ENCODE measurements at places on chromosomes 11 and 22.

GRCh38 chr22:38862375-38863329 lies 9.4 kb downstream of the CBX6 start:
- no peak for DNase-seq

DNA sequence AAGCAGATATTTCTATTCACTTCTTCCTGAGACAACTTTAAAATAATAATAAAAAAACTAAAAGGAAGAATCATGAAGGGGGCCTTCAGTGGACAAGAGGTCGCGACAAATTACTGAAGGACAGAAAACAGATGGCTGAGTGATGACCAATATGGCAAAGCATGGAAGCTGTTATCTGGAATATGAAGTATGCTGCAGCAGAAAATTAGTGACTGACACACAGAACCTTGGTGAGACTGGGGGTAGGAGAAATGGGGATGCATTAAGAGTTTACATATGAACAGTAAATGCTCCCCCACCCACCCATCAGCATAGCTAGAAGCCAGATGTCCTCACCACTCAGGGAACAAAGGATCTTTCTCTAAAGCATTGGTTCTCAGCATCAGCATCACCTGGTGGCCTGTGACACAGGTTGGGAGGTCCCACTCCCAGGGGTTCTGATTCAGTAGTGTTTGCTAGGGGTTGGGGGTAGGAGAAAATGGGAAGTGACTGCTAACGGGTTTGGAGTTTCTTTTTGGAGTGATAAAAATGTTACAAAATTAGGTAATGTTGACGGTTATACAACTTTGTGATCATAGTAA lies 59.7 kb downstream of the NARS2 start:
- DNase-seq: no peak

DNA sequence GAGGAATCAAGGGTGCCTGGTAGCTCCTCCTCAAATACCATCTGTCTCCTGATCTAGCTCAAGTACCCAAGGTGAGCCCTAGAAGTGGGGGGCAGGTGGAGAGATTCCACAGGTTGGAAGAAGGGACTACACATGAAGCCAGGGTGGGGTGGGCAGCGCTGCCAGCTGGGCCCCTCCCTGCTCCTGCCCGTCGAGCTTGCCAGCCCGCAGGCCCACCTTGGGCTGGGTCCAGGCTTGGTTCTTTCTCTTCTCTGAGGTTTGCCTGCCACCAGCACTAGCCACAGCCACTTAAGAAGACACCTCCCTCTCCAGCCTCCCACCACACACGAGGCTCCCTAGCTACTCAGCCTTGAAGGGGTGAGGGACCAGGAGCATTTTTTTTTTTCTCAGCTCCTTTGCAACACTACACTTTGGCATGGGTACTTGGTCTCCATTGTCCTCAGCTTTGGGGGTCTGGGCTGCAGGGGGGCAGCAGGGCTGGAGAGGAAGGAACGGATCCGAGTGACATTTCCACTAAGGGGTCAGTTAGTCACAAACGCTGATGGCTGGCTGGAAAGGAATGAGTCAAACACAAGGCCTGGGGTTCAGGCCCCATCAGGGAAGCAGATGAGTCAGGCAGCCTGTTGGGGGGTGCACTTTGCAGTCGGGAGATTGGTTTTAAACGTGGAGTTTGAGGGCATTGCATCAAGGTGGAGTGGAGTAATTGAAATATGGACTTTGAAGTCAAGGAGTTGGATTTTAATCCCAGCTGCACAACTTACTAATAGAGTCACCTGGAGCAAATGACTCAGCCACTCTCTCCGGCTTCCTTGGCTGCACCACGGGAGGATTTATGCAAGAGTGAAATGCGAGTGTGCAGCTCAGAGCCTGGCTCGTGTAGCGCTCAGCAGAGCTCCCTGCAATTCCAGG lies 7.4 kb upstream of the NPTXR start:
- DNase-seq: no peak

DNA sequence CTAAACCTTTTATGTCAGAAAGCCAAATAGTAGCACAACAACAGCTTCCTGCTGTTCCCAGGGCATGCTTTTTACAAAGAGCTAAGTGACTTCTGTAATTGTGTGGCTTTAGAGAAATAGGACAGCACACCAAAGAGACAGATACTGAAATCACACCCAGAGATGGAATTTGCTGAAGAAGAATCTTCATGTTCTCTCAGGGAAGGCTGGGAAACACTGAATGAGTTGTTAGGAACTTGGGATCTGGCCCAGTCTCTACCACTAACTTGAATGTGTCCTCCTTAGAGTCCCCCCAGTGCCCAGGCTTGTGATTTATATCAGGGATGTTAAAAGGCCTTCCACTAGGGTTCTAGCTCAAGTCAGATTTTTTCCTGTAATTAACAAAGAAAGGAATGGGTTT lies 175.2 kb downstream of the DBX1 start:
- DNase-seq: no peak

GRCh38 chr22:27748751-27749191 lies 52.8 kb downstream of the MN1 start:
- DNase-seq: no peak

GRCh38 chr11:94271885-94272372 lies 32.5 kb upstream of the IZUMO1R start:
- DNase-seq: no peak

GRCh38 chr11:1546077-1546535 lies 26.0 kb downstream of the DUSP8 start:
- no peak for DNase-seq

DNA sequence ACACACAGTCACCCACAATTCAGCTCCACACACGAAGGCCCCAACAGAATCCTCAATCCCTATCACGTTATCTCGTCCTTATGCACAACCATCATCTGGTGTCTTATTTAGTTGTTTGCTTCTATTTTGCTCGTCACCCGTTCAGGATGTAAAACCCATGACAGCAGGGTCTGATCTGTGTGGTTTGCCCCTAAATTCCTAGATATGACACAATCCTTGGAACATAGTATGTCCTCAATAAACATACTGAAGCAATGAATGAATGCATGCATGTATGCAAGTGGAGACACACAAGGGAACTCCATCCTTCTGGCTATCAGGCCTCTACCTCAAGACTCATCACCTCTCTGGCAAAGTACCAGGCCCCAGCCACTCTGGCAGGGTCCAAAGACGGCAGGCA lies 20.2 kb downstream of the STARD10 start:
- no peak for DNase-seq

GRCh38 chr22:48663297-48663696 lies 1164.4 kb downstream of the BRD1 start:
- no peak for DNase-seq

DNA sequence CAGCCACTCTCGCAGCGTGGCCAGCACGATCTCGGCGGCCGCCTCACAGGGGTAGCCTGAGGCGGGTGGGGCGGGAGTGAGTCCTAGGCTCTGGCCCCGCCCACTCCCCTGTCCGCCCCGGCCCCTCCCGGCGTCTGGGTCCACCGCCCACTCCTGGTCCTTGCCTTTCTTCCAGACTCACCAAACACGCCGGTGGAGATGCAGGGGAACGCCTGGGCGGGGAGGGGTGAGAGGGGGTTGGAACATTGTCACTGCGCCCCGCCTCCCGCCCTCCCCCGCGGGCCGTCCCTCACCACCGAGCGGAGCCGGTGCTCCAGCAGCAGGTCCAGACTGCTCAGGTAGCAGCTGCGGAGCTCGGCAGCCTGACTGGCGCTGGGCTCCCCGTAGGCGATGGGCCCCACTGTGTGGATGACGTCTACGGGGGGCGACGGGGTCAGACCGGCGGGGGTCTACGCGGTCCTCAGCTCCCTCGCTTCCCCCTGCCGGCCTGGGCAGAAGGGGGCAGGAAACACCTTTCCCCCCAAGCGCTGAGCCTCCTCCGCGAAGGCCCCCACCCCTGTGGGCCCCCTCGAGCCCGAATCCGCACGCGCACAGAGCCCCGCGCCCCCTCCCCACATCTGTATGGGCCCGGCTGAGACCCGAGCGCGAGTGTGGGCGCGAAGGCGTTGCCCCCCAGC lies 13.2 kb downstream of the OTUB1 start:
- peak; percentile 67 for DNase-seq

GRCh38 chr11:16347928-16348685 lies 8.2 kb downstream of the SOX6 start:
- no peak for DNase-seq

DNA sequence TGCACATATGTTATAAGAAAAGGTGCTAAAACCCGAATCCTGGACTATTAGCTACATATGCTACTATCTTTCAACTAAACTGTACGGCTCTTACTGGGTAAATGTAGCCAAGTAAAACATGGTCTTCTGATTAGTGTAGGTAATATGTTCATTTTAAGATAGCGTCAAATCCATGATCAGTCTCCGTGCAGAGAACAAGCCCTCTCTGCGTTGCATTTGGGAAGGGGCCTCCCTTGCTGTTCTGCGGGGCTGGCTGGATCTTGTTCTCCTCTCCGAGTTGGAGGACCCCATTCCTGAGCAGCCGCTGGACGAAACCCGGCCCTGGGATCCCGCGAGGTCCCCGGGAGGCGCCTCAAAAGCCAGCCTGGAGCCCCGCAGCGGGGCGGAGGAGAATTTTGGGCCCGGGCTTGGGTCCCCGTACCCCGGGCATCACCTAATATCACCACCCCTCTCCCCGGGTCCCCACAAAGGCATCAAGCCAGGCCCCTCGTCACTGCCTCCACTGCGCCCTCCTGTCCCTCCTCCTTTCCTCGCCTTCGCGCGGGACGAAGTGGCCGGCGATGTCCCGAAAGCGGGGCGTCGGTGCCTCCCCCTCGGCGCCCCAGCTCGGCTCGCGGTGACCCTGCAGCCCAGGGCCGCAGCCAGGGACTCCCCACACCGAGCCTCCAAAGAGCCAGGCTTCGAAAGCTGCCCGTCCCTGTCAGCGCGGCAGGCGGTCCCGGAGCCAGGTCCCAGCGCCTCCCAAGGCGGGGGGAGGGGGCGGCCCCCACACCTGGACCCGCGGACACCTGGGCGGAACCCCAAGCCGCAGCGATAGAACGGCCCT lies 54.5 kb upstream of the FBXO3 start:
- DNase-seq: no peak

DNA sequence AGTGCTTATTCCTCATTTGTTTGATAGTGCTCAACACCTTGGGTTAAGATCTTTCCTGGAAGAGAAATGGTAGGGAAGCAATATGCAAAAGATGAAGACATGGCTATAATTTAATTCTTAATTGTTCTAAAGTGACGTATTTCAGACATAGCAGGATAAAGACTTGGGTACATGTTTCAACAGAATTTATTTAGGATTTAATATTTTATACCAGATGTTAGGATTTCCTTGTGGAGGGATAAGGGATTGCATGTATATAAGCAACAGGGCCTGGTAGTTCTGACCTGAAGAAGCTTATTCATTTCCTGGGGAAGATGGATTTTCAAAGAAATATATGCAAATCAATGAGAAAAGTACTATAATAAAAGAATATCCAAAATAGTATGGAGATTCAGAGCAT lies 163.8 kb downstream of the FAT3 start:
- DNase-seq: no peak

GRCh38 chr11:125233736-125234275 lies 69.3 kb downstream of the PKNOX2 start:
- no peak for DNase-seq

DNA sequence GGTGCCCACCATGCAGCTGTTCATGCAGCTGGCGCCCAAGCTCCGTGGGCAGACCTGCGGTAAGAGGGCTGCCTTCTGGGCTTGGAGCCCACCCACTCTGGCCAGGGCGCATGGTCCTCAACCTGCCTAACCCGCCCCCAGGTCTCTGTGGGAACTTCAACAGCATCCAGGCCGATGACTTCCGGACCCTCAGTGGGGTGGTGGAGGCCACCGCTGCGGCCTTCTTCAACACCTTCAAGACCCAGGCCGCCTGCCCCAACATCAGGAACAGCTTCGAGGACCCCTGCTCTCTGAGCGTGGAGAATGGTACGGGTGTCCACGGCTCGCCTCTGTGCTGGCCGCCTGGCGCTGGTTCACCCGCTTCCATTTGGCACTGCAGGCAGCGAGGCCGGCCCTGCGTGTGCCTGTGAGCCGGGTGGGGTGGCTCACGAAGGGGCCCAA lies 11.0 kb downstream of the MUC5AC start:
- no peak for DNase-seq

Measured in CD4-positive, alpha-beta T cell treated with Interleukin-10 for 1 hour (primary cell).